SW480 (cell line): ENCODE measurements at places on chromosomes 16 and 17.

GRCh38 chr16:6286176-6286575, 1046.5 kb upstream of the RBFOX1 start:
- no peak for DNase-seq

- peak; percentile 33 for DNase-seq
Measured at GRCh38 chr17:79658811-79659207, 48.0 kb upstream of the RBFOX3 start.

DNA sequence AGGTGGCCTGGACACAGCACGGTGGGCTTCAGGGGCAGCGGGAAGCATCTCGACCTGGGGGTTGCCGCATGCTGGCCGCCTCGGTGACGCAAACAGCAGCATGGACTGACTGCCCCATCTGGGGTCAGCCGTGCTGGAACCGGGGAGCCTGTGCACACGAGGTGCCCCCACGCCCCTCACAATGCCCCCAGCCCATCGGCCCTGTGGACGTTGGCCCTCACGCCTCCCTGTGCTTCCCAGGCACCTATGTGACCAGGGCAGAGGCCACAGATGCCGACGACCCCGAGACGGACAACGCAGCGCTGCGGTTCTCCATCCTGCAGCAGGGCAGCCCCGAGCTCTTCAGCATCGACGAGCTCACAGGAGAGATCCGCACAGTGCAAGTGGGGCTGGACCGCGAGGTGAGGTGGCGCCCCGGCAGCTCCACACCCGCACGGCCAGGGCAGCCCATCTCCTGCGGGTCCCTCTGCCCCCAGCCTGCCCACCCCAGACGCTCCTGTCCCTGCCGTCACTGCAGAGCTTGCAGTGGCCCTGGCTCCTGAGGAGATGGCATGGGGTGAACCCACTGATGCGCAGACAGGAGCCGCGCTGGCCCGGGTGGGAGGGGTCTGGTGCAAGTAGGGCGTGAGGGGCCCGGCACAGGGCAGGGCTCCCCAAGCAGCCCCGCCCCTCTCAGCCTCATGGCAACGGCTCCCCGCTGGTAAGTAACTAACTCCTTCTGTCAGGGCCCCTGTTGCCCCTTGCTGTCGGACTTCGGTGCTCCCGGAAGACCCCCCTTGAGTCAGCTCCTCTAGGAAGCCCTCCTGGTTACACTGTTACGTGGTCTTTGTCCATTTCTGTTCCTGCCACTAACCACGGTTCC, 13.6 kb downstream of the CDH15 start:
- no peak for DNase-seq

DNA sequence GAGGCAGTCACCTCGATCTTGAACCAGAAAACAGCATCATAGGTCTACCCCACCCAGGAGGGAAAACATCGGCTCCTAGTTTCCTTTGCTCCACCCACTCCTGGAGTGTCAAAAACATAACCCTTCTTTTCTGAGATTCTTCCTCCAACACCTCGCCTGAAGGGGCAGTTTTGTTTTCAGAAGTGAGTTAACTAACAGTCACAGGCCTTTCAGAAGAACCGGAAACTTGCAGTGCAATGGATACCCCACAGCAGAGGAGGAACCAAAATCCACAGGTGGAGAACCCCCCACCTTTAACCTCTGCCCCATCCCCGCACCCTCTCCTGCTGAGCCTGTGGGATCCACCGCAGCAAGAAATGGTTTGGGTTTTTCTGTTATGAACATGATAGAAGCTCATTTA, 7.8 kb upstream of the TEX2 start:
- no peak for DNase-seq

DNA sequence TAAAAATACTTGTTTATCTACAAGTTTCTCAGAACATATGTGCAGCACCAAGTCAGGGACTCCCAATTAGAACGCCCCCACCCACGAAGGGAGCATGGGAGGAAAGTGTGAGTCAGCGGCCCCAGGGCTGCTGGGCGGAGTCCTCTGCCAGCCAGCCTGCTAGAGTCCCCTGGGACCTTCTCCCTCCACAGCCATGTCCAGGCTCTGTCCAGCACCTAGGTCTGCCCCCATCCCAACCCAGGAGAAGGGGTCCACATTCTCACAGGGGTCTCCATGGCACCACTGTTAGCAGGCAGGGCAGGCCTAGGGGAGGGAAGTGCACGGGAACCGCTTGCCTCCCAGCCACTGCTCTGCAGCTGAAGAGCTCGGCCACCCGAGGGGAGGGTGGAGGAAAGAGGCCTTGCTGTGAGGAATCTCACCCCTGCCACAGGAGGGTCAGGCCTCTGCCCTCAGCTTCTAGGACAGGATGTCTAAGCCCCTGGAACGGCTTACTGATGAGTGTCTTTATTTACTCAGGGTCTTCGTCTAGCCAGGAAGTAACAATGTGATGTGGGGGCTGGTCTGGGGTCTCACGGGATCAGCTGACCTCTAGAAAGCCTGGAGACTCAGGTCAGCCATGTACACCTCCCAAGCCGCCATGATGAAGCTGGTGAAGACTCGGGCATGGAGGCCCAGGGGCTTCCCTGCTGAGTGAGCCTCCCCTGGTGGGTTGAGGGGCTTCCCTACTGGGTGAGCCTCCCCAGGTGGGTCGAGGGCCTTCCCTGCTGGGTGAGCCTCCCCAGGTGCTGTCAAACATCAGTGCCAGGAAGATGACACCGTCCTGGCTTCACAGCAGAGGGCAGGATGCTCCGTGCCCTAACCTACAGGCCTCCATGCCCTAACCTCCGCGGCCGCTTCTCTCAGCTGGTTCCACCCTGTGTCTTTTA, 190.3 kb downstream of the RBFOX3 start:
- no peak for DNase-seq

GRCh38 chr17:73261952-73262675, 434 bp upstream of the CPSF4L start:
- DNase-seq = peak; percentile 76

- no peak for DNase-seq
Measured at GRCh38 chr16:57072616-57073275, 19.6 kb upstream of the CPNE2 start.

DNA sequence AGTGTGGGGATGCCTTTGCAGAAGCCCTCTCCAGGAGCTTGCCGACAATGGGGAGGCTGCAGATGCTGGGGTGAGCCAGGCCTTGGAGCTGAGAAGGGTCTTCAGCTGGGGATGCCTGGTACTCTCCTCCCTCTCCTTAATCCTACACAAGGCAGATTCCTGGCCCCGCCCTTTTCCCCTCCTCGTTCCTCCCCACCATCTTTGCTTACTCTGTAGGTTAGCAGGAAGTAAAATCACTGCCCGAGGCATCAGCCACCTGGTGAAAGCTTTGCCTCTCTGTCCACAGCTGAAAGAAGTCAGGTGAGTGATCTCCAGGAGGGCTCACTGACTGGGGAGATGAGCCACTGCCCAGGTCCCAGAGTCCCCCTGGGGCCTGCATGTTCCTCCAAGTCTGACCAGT, 38.7 kb downstream of the NLRC5 start:
- DNase-seq = no peak
